ENCODE measurements at places on chromosomes 16 and 17. TPM values are rescaled to one million over a fixed set of nuclear protein-coding genes. Genes with fewer than 3 reads are reported as not detected.

DNA sequence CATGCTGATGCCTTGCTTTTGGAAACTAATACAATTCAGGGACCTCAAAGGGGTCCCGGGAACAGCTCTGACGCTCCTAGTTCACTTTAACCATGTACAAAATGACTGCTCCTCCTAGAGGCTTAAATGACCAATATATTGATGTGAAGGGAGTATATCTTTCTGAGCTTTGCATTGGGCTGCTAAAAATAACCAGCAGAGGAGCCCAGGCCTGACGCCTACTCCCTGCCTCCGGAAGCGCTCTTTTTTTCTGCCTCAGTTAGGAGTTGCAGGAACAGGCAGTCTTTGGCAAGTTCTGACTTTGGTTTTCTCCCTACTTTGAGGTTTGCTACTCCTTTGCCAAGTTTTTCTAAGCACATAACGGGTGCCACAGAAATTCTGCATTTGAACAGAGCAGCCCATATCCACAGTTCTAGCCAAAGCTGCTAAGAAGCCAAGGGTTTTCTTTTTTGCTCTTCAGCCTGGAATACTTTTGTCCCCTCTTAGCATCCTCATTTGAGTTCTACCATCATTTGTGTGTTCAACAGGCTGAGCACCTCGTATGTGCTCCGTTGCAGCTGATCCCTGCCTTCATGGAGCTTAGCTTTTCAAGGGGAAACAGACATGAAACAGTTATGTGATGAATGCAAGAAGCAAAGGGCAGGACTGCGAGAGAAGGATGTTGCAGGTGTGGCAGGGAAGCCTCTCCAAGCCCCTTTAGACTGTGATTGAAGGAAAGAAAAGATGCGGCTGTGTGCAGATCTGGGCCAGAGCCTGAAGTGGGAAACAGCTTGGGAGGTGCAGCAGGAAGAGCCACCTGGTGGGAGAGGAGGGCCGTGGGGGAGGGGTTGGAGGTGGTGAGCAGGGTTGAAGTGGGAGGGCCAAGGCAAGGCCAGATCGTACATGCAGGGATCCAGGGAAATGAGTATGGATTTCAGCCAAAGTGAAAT, 2.8 kb upstream of the NAGPA start:
- H3K27me3 ChIP-seq: no peaks in the 10 kb centered on the region
- no peaks in the 10 kb centered on the region for H3K36me3 ChIP-seq
- H3K4me3 ChIP-seq: no peak overlapping the region
- H3K4me1 ChIP-seq: peaks cover 11% of the 10 kb centered on the region
- no peak overlapping the region for H3K27ac ChIP-seq

GRCh38 chr17:44972953-44973352, 4.8 kb upstream of the C1QL1 start:
- H3K27me3 ChIP-seq: peaks cover 48% of the 10 kb centered on the region
- no peaks in the 10 kb centered on the region for H3K36me3 ChIP-seq
- H3K27ac ChIP-seq: no peak overlapping the region
- no peak for DNase-seq

DNA sequence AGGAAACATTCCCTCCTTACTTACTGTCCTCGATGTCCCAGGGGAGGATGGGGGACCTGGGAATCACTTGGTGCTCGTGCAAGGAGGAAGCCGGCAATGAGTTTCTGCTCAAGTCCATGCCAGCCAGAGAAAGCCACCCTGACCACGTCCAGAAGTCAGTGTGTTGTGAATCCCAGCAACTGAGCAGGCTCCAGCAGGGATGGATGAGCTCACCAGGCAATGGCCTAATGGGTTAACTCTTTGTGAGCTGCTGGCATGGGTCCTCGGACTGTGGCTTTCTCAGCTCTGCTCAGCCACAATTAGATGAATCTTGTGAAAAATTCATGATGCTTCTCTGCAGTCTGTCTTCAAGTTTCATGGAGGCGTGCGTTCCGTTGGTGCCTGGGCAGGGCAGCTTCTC, at the start of gene PIRT:
Gene PIRT (minus strand): TSS at position 167 of the 400 bp plus-strand sequence. CDS start 12,442 bp downstream, outside the sequence.
- H3K4me3 ChIP-seq: no peak within 1 kb of the TSS
- H3K27me3 ChIP-seq: no peaks in the 10 kb centered on the region
- no peaks in the 10 kb centered on the region for H3K4me1 ChIP-seq

- H3K4me1 ChIP-seq: no peaks in the 10 kb centered on the region
- H3K27me3 ChIP-seq: no peaks in the 10 kb centered on the region
- DNase-seq: no peak
- H3K36me3 ChIP-seq: no peaks in the 10 kb centered on the region
Observed at GRCh38 chr17:33874617-33875060, 380.4 kb upstream of the CCL2 start.

GRCh38 chr17:81337476-81337879, 42.4 kb upstream of the SLC38A10 start:
- H3K27me3 ChIP-seq: peaks cover 17% of the 10 kb centered on the region
- no peak overlapping the region for H3K27ac ChIP-seq
- H3K36me3 ChIP-seq: no peaks in the 10 kb centered on the region
- no peak overlapping the region for H3K4me3 ChIP-seq
- H3K4me1 ChIP-seq: no peaks in the 10 kb centered on the region

GRCh38 chr16:48131201-48131935, 24.4 kb downstream of the ABCC12 start:
- no peaks in the 10 kb centered on the region for H3K4me1 ChIP-seq
- no peak overlapping the region for H3K4me3 ChIP-seq
- no peaks in the 10 kb centered on the region for H3K36me3 ChIP-seq

- no peaks in the 10 kb centered on the region for H3K36me3 ChIP-seq
- H3K27ac ChIP-seq: peak overlapping the region; percentile 67
- DNase-seq: peak; percentile 71
- H3K4me1 ChIP-seq: peaks cover 4% of the 10 kb centered on the region
- no peaks in the 10 kb centered on the region for H3K27me3 ChIP-seq
Observed at GRCh38 chr17:76382803-76383545, 1.4 kb upstream of the SPHK1 start.

- no peak overlapping the region for H3K27ac ChIP-seq
- peaks cover 1% of the 10 kb centered on the region for H3K4me1 ChIP-seq
- peaks cover 14% of the 10 kb centered on the region for H3K27me3 ChIP-seq
- DNase-seq: no peak
- no peaks in the 10 kb centered on the region for H3K36me3 ChIP-seq
- no peak overlapping the region for H3K4me3 ChIP-seq
Observed at GRCh38 chr16:85457366-85457765, 155.8 kb upstream of the GSE1 start.

DNA sequence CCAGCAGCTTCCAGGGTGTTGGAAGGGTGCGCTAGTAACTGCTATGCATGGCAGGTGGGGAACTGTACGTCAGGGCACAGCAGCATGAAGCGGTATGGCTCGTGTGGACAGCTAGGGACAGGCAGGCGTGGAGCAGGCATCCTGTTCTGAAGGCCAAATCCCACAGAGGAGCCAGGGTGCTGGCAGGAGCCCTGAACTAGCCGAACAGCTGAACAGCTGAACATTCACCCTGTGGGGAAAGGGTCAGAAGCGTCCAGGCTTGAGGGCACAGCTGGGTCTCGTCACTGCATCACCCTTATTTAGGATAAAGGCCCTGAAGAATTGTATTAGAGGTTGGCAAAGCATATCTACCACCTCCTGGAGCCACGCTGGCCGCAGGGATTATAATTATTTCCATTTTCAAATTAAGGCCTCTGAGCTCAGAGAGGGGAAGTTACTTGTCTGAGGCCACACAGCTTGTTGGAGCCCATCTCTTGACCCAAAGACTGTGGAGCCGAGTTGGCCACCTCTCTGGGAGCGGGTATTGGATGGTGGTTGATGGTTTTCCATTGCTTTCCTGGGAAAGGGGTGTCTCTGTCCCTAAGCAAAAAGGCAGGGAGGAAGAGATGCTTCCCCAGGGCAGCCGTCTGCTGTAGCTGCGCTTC, 3.3 kb upstream of the STH start:
- H3K36me3 ChIP-seq: no peaks in the 10 kb centered on the region
- H3K27ac ChIP-seq: no peak overlapping the region
- H3K4me1 ChIP-seq: no peaks in the 10 kb centered on the region

- no peaks in the 10 kb centered on the region for H3K4me1 ChIP-seq
- H3K36me3 ChIP-seq: no peaks in the 10 kb centered on the region
- no peaks in the 10 kb centered on the region for H3K27me3 ChIP-seq
- H3K4me3 ChIP-seq: no peak overlapping the region
- H3K27ac ChIP-seq: no peak overlapping the region
- DNase-seq: no peak
Observed at GRCh38 chr17:78506454-78507309, 70.5 kb downstream of the DNAH17 start.

GRCh38 chr17:48718227-48718760, 4.0 kb downstream of the PRAC1 start:
- DNase-seq: no peak
- H3K27ac ChIP-seq: no peak overlapping the region
- no peaks in the 10 kb centered on the region for H3K36me3 ChIP-seq
- no peak overlapping the region for H3K4me3 ChIP-seq

DNA sequence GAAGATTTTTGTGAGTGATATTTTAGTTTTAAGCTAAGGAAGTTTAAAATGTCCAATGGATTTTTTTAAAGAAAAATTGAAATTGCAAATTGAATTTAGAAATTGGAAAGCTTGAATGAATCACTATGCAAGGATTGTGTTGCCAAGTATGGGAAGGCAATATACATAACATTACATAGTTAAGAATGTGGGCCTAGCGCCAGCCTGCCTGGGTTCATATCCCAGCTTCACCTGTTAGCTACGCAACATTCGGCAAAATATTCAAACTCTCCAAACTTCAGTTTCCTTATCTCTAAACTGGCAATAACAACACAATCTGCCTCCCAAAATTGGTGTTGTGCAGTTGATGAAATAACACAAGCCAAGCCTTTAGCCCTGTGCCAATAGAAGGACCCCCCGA, 50.4 kb upstream of the DNAH9 start:
- H3K4me1 ChIP-seq: no peaks in the 10 kb centered on the region
- no peak overlapping the region for H3K4me3 ChIP-seq
- H3K27ac ChIP-seq: no peak overlapping the region
- no peaks in the 10 kb centered on the region for H3K36me3 ChIP-seq
- DNase-seq: no peak
- H3K27me3 ChIP-seq: no peaks in the 10 kb centered on the region

DNA sequence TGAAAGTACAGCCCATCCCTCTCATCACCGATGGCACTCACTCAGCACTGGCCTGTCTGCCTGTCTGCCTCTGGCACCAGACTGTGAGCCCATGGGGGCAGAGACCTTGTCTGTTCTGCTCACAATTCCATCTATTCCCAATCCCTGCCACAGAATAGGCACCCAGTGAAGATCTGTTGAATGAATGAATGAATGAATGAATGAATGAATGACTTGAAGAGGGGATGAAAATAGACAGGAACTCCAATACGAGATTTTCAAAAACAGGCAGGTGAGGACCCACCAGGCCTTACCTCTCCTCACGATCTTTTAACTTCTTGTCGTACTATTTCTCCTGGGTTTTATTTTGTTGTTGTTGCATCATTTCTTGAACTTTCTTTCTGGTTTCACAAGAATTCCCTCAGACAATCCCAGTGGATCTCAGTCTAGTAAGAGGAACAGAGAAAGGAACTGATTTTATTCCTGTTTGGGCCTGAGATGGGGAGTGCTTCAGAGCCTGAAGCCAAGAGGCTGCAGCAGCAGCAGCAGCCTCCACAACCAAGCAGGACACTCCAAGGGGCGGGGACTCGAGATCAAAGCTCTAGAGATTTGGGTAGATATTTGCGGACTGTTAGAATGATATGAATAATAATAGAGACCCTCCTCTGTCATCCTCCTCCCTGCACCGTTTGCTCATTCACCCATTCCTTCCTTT, 17.7 kb downstream of the KRT9 start:
- H3K36me3 ChIP-seq: no peaks in the 10 kb centered on the region
- H3K27me3 ChIP-seq: peaks cover 7% of the 10 kb centered on the region
- DNase-seq: no peak
- no peak overlapping the region for H3K4me3 ChIP-seq

GRCh38 chr16:230949-231348, 1.7 kb upstream of the LUC7L start:
- DNase-seq: no peak
- peaks cover 29% of the 10 kb centered on the region for H3K4me1 ChIP-seq
- H3K27me3 ChIP-seq: no peaks in the 10 kb centered on the region
- no peak overlapping the region for H3K27ac ChIP-seq

GRCh38 chr17:17170346-17170985, 35.7 kb downstream of the PLD6 start:
- DNase-seq: no peak
- peaks cover 17% of the 10 kb centered on the region for H3K4me1 ChIP-seq
- no peak overlapping the region for H3K4me3 ChIP-seq
- H3K27me3 ChIP-seq: no peaks in the 10 kb centered on the region
- peaks cover 48% of the 10 kb centered on the region for H3K36me3 ChIP-seq
- no peak overlapping the region for H3K27ac ChIP-seq

DNA sequence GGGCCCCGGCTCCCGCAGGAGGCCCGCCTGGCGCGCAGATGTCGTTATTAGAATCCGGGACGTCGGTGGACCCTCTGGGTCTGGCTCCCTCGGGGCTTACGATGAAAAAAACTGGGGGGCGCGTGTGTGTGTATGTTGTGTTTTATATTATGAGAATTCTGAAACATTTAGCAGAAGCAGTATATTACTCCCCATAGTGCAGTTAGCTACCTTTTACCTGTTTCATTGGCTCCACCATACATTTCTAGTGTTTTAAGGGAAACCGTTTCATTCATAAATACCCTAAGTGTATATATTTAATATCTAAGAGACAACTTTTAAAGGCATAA, 486 bp upstream of the DNAJA2 start:
- no peaks in the 10 kb centered on the region for H3K27me3 ChIP-seq
- peak overlapping the region; percentile 90 for H3K4me3 ChIP-seq
- H3K36me3 ChIP-seq: peaks cover 32% of the 10 kb centered on the region
- peak overlapping the region; percentile 96 for H3K27ac ChIP-seq
- peaks cover 42% of the 10 kb centered on the region for H3K4me1 ChIP-seq

- DNase-seq: no peak
- H3K27ac ChIP-seq: no peak overlapping the region
- no peaks in the 10 kb centered on the region for H3K36me3 ChIP-seq
- H3K4me3 ChIP-seq: no peak overlapping the region
- H3K27me3 ChIP-seq: peaks cover 26% of the 10 kb centered on the region
Observed at GRCh38 chr17:36149296-36149820, 27.1 kb downstream of the TBC1D3B start.

Gene KRT15
- not detected for total RNA-seq

Gene ZNF629
- total RNA-seq: 0.82 TPM

Gene HOXB6
- total RNA-seq: 0.62 TPM

Gene SLC47A1
- total RNA-seq: 0.25 TPM

Gene RRN3
- total RNA-seq: 37.5 TPM

Gene RAD51C
- total RNA-seq: 62.7 TPM

Gene CTRB2
- not detected for total RNA-seq

Gene FSCN2
- 1.1 TPM for total RNA-seq

Gene WDR59
- total RNA-seq: 83.9 TPM

Gene ABCA5
- 11.4 TPM for total RNA-seq

All from activated T-helper 2 cell treated with anti-CD3 and anti-CD28 coated beads, Interferon-gamma antibody, Interleukin-2, Interleukin-4, amounts not matched to agents 10 μg/mL and 5 μg/mL and 100 μg/mL, durations not matched to agents 14 hours and 24 hours and 36 hours (primary cell).